Effector CD4-positive, alpha-beta T cell (primary cell): ENCODE measurements at places on chromosomes 7 and 10.

GRCh38 chr7:44325201-44325671, at the start of gene CAMK2B:
TSS of gene CAMK2B (minus strand) at chr7:44325594. CDS start at chr7:44325421, 173 bp downstream.
- DNase-seq = no peak

GRCh38 chr7:53904355-53904754, 637.8 kb upstream of the VSTM2A start:
- DNase-seq = no peak

GRCh38 chr10:91082447-91082846, 138.0 kb upstream of the PCGF5 start:
- DNase-seq = no peak

GRCh38 chr7:139109983-139110411, 477 bp upstream of the ZC3HAV1 start:
- no peak for DNase-seq

DNA sequence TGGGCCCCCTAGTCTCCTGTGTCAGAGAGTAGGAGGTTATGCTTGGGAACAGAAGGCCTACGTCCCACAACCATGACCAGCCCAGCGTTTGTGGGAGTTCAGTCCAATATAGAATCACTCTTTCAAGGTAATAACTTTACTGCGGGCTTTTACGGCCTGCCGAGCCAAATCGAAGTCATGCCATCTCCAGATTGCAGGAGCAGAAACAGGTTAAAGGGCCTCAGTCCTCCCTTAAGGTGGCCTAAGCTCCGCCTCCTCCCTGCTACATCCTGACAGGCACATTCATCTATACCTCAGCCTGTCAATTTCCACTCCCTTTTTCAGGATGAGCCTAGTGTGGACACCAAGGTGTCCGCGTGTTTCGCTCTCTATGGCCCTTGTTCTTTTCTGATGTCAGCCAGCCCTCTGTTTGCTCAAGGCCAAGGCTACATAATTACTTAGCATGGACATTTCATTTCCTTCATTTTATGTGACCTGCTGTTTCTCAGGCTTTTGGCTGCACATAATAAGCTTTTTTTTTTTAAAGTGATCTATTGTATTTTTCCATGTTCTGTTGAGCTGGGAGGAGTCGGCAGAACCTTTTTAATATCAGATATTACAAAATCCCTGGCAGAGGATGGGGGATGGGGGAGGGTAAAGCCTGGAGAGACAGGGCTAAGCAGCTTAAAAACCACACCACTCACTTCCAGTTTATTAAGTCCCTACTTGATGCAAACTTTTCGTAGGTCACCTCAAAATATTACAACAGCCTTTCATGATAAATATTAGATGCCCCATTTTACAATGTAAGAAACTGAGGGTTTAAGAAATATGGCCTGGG, 84.6 kb downstream of the CACNB2 start:
- DNase-seq = no peak

GRCh38 chr10:12559578-12560178, 210.3 kb downstream of the CAMK1D start:
- DNase-seq = no peak

DNA sequence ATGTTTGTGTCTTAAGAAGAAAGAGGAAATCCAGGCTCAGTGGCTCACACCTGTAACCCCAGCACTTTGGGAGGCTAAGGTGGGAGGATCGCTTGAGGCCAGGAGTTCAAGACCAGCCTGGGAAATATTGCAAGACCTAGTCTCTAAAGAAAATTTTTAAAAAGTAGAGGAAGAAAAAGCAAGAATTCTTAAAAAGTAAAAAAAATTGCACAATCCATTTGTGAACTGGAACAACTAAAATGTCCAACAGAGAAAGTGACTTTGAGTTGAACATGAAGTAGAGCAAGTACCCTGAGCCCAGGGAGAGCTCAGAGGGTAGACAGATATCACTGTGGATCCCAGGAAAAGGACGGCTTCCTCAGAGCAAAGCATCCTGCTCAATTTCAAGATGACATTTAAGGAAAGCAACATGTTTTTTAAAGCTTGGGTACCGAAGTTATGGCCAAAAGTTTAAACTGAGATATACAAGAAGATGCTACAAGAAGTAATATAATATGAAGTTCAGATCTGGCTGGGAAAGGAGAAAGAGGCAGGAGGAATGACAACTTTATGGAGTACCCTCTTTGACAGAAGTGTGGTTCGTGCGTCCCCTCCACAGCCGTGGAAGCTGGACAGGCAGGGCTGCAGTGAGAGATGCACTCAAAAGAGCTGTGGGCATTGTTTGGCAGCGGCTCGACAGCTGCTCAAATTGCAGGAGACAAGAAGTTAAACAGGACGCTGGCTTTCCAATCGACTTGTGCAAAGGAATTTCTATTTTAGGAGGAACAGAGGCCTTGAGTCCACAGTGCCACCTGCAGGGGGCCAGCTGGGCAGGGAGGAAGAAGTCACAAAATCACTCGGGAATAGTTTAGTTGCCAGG, 201.3 kb downstream of the JCAD start:
- no peak for DNase-seq

DNA sequence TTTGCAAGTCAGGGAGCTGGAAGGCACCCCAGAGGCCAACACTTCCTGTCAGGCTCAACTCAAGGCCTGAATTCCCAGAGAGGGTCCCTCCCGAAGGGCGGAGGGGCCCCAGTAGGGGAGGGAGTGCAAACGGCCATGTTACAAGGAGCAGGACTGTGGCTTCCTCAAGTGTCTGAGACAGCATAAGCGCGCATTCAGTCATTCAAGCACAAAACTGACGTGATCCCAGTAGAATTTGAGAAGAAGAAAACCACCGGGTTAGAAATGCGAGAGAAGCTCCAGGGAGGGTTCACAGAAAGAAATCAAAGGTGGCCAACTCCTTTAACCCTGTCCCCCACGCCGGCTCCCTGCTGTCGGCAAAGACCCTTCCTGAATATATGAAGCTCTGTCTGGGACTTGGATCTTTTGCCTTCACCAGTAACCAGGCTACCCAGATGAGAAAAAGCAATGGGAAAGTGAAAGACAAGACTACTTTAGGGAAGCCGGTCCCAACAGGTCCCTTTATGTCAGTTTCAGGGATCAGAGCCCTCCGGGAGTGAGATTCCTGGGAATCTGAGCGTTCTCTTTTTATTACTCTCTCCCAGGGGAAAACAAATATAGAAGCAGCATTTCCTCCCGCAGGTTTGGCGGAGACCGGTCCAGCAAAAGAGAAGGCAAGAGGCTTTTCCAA, 1.3 kb downstream of the AFAP1L2 start:
- no peak for DNase-seq

DNA sequence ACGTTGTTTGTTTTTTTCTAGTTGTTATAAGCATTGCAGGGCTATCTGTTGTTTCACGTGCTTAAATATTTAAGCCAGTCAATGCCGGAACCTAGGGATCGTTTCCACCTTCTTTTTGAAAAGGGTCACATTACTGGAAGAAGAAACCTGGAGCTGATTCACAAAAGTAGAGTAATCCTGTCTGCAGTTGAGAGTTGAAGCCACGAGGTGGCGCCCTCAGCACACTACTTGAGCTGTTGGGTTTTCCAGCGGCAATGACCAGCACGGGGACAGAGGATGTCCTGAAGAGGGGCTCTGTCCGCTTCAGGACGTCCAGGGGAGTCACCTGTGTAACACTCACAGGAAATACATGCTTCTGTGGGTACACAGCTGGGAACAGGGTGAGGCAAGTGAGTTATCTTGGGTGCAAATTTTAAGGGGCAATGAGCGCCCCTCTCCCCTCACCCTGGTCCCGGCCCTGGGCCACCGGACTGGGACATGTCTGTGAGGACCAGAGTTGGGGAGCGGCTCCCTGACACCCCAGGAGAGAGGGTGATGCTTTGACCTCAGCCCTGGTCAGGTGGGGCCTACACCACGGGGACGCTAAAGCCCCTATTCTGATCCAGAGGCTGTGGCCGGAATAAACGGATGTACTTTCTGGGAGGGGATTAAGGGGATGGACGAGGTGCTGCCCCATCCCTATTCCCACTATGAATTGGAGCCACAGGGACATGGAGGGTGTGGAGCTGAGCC, 26.3 kb upstream of the WDFY4 start:
- DNase-seq = peak; percentile 26

GRCh38 chr10:109403551-109403950, 519.8 kb downstream of the XPNPEP1 start:
- DNase-seq = no peak

DNA sequence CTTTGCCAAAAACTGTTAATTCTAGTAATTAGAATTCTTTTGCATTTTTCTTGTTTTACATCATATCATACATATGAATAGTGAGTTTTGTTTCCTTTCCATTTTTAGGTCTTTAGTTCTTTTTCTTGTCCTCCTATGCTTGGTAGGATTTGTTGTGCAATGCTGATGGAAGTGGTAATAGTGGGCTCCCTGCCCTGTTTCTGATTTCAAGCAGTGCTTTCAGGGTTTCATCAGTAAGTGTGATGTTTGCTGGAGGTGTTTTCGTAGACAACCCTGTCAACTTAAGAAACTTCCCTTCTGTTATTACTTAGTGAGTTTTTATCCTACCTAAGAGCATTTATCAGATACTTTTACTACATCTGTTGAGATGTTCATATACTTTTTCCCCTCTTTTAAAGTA, 50.5 kb downstream of the CSGALNACT2 start:
- DNase-seq = no peak

GRCh38 chr10:96244354-96244753, 27.0 kb downstream of the BLNK start:
- DNase-seq = no peak

DNA sequence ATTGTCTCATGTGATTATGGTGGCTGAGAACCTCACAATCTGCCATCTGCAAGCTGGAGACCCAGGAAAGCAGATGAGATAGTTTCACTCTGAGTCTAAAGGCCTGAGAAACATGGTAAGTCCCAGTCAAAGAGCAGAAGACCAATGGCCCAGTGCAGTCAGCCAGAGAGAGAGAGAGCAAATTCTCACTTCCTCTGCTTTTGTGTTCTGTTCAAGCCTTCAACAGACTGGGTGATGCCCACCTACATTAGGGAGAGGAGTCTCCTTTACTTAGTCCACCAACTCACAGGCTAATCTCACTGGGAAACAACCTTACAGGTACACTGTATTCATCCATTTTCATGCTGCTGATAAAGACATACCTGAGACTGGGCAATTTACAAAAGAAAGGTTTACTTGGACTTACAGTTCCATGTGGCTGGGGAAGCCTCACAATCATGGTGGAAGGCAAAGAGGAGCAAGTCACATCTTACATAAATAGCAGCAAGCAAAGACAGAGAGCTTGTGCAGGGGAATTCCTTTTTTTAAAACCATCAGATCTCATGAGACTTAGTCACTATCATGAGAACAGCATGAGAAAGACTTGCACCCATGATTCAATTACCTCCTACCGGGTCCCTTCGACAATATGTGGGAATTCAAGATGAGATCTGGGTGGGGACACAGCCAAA, 4.7 kb upstream of the FRMPD2 start:
- no peak for DNase-seq

GRCh38 chr10:80468002-80468401, 13.9 kb downstream of the TSPAN14 start:
- DNase-seq = peak; percentile 48

- no peak for DNase-seq
These were observed 164.1 kb downstream of the LSM5 start for GRCh38 chr7:32326078-32326477.

DNA sequence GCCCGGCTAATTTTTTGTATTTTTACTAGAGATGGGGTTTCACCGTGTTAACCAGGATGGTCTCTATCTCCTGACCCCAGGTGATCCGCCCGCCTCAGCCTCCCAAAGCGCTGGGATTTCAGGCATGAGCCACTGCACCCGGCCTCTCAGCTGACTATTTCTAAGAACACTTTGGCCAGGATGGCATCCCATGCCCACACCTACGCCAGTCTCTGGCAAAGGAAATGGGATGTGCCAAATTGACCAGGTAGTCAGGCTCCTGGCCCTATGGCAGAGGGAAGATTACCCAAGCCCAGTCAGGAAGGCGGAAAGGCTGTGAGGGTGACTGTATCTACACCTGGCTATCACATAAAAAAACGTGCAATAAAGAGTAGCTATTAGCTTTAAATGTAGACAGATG, 94.1 kb upstream of the DUSP5 start:
- DNase-seq = no peak

DNA sequence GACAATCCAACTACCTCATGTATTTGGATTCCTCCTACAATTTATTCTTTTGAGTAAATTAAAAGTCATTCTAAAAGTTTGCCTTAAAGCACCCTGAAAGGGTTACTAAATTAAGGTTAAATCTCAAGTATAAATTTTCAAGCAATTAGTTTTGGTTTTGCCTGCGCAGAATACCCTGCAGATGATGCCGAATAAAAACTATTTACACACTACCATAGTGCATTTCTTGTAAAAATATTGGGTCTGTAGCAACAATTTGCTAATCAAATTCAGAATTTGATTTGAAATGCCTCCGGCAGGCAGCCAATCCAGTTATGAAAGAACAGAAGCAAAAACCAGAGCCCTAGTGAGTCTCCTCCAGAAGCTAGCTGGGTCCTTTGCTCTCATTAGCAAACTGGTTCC, 122.2 kb downstream of the TWIST1 start:
- DNase-seq = no peak

- no peak for DNase-seq
These were observed 12.7 kb upstream of the AGR2 start for GRCh38 chr7:16817536-16817935.

DNA sequence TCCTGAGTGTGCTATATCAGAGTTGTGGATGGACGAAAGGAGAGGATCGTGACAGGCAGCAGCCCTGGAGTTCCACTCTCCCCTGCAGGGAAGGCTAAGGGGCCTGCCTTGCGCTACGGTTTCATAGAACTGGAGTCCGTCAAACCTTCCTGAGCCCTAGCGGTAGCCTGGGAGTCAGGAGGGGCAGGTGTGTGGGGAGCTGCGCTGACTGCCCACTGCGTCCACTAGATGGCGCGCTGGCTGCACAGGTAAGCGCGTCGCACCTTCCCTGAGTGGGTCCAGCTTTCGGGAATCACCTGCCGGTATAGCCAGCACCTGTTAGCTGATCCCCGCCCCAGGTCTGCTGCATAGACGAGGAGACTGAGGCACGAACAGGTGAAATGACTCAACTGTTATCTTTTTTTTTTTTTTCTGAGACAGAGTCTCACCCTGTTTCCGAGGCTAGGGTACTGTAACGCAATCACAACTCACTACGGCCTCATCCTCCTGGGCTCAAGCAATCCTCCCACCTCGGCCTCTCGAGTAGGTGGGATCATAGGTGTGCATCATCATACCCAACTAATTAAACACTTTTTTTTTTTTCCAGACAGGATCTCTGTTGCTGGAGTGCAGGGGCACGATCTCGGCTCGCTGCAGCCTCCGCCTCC, 20.2 kb upstream of the BAIAP2L1 start:
- DNase-seq = peak; percentile 37

DNA sequence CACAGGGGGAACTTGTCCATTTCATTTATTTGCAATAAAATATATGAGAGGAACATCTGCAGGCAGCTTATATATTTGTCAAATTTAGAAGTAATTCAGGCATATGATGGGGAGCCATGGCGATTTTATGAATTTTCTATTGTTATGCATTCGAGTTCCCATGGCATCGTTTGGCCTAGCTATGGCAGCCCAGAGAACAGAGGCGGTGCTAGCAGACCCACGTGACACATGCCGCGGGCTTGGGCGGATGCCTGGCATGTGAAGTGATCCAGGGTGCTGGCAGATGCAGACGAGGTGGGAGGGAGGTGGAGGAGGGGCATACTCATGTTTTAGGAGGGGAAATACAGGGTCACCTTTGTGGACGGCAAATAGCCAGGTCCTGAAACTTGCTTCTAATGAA, 560.0 kb upstream of the GALNT17 start:
- no peak for DNase-seq

GRCh38 chr7:6260291-6261187, 11.9 kb downstream of the CYTH3 start:
- DNase-seq = no peak

- DNase-seq = no peak
These were observed 158.7 kb downstream of the TNS3 start for GRCh38 chr7:47423196-47423595.
